Chondrocyte (in vitro differentiated cells): ENCODE measurements at places on chromosomes 2 and 18. TPM values are rescaled to one million over a fixed set of nuclear protein-coding genes. Genes with fewer than 3 reads are reported as not detected.
A peak's percentile ranks its signal among the peaks of the same experiment; 100 is the strongest.

DNA sequence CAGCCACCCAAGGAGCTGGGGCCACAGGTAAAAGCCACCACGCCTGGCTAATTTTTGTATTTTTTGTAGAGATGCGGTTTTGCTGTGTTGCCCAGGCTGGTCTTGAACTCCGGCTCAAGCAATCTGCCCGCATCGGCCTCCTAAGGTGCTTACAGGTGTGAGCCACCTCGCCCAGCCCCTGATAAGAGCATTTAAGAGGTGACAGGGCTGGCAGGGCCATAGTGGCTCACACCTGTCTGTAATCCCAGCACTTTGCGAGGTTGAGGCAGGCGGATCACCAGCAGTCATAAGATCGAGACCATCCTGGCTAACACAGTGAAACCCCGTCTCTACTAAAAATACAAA lies 9.0 kb upstream of the CNNM3 start:
- no peak for DNase-seq

- DNase-seq, result no peak
Measured at GRCh38 chr18:56038171-56039030, 450.4 kb upstream of the TCF4 start.

DNA sequence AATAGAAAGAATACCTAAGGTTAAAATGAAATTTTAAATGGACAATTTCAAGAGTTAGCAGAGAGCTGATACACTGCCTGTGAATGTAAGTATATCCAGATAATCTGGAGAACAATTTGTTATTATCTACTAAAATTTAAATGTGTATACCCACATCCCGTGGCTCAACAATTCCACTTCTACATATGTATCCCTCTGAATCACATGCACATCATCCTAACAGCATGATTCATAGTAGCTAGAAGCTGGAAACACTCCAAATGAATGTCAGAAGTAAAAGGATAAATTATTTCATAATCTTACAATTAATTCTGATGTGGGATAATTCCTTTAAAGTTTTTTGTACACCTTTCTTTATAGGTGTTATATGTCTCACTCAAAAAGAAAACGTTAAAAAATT lies 87.9 kb downstream of the CNTNAP5 start:
- no peak for DNase-seq

- DNase-seq, result no peak
Measured at GRCh38 chr18:50886929-50887328, 8.0 kb downstream of the ME2 start.

GRCh38 chr18:4017480-4017879 lies 437.6 kb downstream of the DLGAP1 start:
- DNase-seq, result no peak

GRCh38 chr2:193517615-193518014 lies 1322.9 kb upstream of the TMEFF2 start:
- DNase-seq, result no peak

RFX8 gene
- total RNA-seq, result not detected in 3 replicates

SANBR gene
- 11.8 to 16.9 TPM (median 12.1 TPM) in 3 replicates for total RNA-seq

- no peak for DNase-seq
Measured at GRCh38 chr18:965921-966758, 61.5 kb downstream of the ADCYAP1 start.

- DNase-seq, result no peak
Measured at GRCh38 chr2:75533135-75533534, 27.6 kb downstream of the EVA1A start.

GRCh38 chr18:76208678-76209306 lies 286.2 kb downstream of the ZNF516 start:
- no peak for DNase-seq

IL36G gene
- not detected in 3 replicates for total RNA-seq

- no peak for DNase-seq
Measured at GRCh38 chr2:55138014-55138881, 88.0 kb upstream of the RTN4 start.

FOXD4L1 gene
- 0.44 TPM in 1 of 3 replicates, not detected in the others for total RNA-seq

- DNase-seq, result no peak
Measured at GRCh38 chr18:47254341-47254939, 3.0 kb upstream of the SKOR2 start.

GRCh38 chr2:180012523-180012922 lies 5.4 kb upstream of the CWC22 start:
- no peak for DNase-seq

DNA sequence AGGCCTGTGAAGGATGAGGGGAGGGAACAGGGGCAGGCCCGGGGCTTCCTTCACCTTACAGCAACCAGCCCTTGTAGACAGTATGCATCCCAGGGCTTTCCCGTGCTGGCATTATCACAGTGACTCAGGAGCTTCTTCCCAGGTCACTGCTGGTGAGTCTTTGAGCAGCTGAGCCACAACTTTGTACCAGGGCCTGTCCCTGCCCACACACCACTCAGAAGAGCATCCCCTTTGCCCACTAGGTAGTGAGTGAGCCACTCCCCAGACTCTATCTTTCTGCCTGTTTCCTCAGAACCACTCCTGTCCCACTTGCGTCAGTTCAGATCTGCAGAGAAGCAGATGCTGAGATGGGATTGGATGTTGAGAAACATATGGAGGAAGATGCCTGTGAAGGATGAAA lies 69.6 kb upstream of the ALPP start:
- no peak for DNase-seq

SERPINB13 gene
- not detected in 3 replicates for total RNA-seq

DNA sequence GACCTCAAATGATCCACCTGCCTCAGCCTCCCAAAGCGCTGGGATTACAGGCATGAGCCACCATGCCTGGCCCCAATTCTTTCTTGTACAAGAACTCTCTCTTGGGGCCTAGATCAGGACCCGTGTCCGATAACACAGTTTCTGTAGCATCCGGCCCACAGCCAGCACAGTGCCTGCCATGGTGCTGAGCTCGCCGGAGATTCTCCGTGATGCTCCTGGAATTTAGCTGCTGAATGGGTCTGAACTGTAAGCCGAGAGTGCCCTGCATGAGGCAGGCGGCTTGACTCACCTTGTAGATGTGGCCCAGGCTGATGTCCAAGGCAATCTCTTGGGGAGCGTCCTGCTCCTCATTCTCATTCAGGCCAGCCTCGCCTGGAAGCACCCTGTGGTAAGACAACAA lies 53.3 kb upstream of the SEMA4C start:
- DNase-seq, result no peak

- no peak for DNase-seq
Measured at GRCh38 chr2:226247289-226248275, 552.0 kb downstream of the IRS1 start.

CTIF gene
- total RNA-seq, result 173 to 236 TPM (median 184 TPM) in 3 replicates

GRCh38 chr2:218317835-218318234 lies 25.5 kb upstream of the TMBIM1 start:
- DNase-seq, result no peak

NIF3L1 gene
- total RNA-seq, result 14.8 to 22.2 TPM (median 17.5 TPM) in 3 replicates

DNA sequence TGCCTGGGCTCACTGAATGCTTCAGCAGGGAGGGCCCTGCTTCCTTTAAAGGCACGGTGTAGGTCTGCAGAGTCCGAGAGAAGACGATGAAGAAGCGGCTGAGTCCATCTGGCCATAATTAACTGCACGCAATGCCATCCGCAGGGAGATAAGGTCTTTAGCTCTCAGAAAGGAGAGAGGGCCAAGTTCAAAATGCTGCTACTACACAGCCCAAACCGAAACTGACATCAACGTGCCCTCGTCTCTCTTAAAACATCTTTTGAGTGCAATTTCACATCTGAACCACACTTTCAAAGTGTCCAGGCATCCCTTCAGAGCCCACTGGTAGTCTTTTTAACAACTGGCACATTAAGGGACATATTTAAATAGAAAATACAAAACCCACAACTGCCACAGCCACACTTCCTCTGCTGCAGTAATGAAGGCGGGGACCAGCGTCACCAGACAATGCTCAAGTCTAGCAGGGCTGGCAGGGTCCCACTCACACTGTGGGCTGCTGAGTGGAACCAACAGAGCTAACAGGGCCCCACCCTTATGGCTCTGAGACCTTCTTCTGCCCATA lies 35.8 kb downstream of the ST3GAL5 start:
- DNase-seq, result no peak

- no peak for DNase-seq
Measured at GRCh38 chr2:174841350-174841749, 77.1 kb upstream of the CHRNA1 start.

DNA sequence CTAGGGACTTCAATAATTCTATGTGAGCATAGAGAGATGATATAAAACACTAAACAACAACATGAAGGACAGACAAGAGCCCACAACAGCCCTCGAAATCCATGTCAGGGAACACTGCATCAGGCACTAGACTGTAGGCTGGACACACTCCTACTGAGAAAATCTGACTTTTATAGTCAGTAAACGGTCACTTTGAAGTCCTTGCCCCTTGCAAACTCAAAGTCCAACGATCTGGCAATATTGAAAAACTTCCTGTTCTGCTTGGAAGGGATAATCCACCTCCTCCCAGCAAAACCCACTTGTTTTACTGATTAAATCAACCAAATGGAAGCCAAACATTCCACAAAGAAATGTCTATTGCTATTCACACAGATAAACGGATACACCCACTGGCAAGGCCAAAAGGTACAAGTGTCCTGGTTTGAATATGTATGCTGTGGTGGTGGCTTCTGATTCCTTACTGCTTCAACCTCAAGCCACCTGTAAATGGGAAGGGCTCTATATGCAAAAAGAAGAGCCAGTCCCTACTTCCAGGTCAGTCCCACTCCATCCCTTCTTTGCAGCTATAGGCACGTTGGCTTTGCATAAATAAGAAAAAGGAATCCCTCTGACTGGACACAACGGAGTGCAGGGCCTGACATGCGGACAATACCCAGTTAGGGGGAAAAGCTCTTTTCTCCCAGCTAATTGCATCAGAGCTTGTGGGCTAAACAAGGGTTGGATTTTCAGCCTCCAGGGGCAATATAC lies 56.6 kb downstream of the STK39 start:
- DNase-seq, result no peak

GRCh38 chr2:239583879-239584859 lies 183.3 kb upstream of the HDAC4 start:
- DNase-seq, result peak; percentile 81

GRCh38 chr2:102110596-102111334 lies 31.8 kb upstream of the IL1R1 start:
- no peak for DNase-seq

- DNase-seq, result no peak
Measured at GRCh38 chr18:58497845-58498244, 131.0 kb downstream of the ALPK2 start.

SERPINB5 gene
- total RNA-seq, result 0.24 TPM in 1 of 3 replicates, not detected in the others

GRCh38 chr2:32095671-32096070 lies 32.3 kb downstream of the SPAST start:
- DNase-seq, result no peak

ACMSD gene
- not detected in 3 replicates for total RNA-seq

C2orf78 gene
- not detected in 3 replicates for total RNA-seq

DNA sequence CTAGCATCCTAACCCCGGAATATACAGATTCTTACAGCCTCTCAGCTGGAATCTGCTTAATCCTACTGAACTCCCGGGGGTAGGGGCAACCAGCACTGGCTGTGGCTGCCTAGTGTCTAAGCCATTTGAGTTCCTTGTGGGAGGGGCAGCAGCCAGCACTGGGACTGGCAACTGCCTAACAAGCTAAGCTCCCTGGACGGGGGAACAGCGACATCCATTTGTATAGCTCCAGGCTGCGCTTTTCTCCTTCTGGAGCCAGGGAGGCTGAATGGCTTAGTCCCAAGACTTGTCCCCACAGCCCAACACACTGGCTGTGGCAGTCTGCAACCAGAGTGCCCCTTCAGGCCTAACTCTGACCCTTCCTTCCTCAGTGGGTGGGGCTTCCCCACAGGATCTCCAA lies 787.2 kb downstream of the METTL4 start:
- DNase-seq, result no peak

REG3G gene
- total RNA-seq, result not detected in 3 replicates

DNA sequence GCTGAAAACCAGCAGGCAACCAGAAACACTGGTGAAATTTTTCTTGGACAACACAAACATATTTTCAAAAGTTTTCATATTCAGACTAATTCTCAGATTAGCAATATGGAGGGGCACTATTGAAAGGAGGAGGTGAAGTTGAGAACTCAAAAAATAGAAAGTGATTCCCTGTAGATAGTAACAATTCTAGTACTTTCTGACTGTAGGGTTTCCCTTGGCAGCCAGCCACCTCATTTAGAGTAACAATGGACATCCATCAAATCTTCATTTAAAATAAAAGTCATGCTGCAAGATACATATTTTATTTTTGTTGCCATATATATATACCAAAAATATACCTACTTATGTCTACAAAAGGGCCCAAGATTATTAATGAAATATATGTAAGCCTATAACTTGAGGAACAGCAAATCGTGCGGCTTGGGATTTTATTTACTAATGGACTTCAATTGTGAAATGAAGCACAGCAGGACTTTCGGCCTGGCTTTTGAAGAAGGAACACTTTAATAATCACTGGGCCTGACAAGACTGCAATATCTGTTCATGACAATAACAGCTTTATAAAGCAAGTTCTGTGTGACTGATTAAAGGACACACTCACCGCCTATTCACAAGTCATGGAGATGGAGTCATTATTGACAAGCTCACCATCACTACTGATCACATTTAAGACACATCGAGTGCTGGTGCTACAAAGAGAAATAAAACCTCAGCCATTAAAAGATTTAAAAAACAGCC lies 6.8 kb upstream of the NR4A2 start:
- no peak for DNase-seq

DNA sequence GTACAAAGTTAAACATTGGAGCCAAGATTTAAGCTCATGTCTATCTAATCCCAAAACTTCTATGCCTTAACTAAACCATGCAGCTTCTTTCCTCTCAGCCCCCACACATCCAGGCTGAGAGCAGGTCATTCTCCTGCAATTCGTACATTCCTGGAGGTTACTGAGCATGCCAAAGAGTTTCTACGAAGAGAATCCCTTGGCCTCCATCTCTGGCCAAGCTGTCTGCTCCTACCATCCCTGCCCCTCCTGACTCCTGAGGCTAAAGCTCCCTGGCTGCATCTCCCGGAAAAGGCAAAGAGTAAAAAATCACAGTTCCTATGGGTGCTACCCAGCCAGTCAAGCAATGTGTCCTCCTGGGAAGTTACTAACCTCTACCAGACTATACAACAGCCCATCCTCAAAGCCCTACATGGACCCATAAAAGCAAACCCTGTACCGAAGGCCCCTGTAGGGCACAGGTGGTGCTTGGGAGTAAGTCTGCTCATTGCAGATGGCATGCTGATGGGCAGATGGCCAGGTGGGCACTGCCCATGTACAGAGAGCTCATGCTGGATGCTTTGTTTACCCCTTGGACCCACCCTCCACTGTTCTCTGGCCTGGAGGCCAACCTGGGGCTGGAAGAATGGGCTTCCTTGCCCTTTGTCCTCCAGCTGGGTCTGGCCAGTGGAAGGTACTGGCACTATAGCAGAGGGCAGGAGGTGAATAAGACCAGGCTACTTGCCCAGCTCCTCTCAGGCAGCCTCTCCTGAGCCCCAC lies 99.5 kb downstream of the TTC32 start:
- DNase-seq, result no peak

DNA sequence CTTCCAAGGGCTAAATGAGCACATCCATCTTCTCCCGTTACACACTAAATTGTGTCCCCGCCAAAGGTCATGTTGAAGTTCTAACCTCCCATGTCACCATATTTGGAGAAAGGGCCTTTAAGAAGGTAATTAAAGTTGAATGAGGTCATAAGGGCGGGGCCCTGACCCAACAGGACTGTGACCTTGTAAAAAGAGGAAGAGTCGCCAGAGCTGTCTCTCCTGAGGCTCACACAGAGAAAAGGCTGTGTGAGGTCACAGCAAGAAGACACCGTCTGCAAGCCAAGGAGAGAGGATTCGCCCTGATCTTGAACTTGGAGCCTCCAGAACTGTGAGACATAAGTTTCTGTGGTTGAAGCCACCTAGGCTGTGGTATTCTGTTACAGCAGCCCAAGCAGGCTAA lies 24.1 kb downstream of the TRABD2A start:
- DNase-seq, result no peak
